ENCODE measurements at places on chromosomes 2 and 18.

GRCh38 chr18:57747809-57748680, 55.1 kb downstream of the ATP8B1 start:
- DNase-seq, result no peak

GRCh38 chr2:9751831-9752230, 91.4 kb upstream of the TAF1B start:
- no peak for DNase-seq

DNA sequence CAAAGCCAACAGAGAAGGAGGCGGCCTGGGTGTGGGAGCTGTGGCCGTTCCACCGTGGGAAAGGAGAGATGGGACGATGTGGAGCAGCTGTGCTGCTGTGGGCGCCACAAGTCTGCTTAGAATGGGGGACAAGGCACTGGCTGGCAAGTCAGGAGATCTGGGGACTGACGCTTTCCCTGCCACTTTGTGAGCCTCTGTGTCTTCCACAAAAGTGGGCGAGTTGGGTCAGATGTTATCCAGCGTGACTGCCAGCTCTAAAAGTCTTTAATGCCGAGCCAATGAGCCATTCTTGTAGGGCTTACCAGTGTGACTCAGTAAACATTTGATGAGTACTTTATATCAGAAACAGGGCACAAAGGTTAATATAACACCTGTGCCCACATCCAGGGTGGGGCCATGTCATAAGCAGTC, 113.6 kb upstream of the MGAT5 start:
- no peak for DNase-seq

- DNase-seq, result no peak
These were observed 21.7 kb downstream of the KCTD18 start for GRCh38 chr2:200488169-200488568.

GRCh38 chr2:8009010-8009597, 672.8 kb upstream of the ID2 start:
- no peak for DNase-seq

- DNase-seq, result no peak
These were observed 271.3 kb upstream of the STON1 start for GRCh38 chr2:48258481-48259149.

GRCh38 chr2:43059183-43059897, 167.1 kb downstream of the ZFP36L2 start:
- DNase-seq, result peak; percentile 59

- no peak for DNase-seq
These were observed 193.1 kb upstream of the TMEM200C start for GRCh38 chr18:6088432-6088831.

DNA sequence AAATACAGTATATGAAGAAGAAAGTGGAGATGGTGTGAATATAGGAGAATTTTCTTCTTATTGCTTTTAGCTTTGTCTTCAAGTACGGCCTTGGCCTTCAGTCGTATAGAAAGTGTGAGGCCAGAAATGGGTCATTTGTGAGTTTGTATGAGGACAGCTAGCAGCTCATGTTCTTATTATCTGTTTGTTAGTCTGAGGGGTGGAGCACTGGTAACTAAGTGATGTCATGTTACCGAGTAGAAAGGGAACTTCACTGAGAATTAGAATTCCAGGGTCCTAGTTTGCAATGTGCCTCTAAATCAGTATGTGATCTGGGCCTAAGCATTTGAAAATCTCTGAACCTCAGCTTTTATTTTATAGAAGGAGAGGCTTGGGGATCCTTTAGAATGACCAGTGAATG, 588.6 kb downstream of the NRXN1 start:
- no peak for DNase-seq

GRCh38 chr18:11851806-11852337, 659 bp downstream of the CHMP1B start:
- DNase-seq, result peak; percentile 42

- no peak for DNase-seq
These were observed 619.6 kb downstream of the FBXO15 start for GRCh38 chr18:73528066-73528465.

DNA sequence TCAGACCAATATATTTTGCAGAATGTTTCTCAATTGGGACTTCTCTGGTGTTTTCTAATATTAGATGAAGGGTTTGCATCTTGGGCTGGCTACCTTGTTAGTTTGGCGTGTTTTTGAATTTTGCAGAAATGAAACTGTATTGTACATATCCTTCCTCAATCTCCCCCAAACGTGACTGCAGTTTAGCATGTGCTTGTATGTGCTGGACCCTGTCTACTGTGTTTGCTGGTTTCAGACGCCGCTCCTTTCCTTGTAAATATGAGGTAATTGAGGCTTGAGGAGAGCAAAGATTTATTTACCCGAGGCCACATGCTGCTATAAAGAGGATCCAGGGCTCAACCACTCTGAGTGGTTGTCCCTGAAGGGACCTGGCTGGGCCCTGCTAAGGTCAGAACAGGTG, 57.2 kb downstream of the NGEF start:
- no peak for DNase-seq

GRCh38 chr2:62505109-62505749, 766 bp downstream of the TMEM17 start:
- no peak for DNase-seq

DNA sequence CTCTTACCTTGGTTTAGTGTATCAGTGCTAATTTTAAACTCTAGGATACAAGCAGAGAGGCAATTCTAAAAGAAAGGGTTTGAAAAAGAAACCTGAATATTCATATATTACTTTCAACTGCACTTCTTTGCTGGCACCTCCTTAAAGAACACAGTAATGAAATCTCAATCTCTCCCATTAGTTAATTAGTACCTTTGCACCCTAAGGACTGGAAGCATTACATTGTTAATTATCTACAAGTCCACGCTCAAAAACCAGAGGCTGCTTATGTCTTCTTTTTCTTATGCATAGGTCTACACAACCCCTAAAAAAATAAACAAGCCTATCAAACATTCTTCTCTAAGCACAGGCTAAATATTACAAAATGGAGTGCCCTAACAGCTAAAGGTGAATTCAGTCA, 20.2 kb downstream of the EPHA4 start:
- DNase-seq, result no peak

- DNase-seq, result no peak
These were observed 38.7 kb downstream of the DDX1 start for GRCh38 chr2:15630121-15630977.

DNA sequence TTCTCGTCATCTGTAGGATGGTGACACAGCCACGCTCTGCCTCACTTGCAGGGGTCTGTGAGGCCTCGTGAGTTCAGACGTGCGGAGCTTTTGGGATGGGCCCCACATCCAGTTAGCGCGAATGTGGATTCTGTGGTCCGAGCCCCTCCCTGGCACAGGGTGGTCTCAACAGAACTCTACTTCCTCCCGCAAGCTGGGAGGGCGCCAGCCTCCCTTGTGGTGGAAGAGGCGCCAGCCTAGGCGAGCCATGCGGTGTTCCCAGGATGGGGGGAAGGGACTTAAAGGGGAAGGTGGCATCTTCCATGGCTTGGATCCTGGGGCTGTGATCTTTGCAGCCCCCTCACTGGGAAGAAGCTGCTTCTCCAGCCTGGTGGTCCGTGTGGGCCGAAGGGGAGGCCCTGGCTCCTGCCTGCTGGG, 1.4 kb downstream of the SNORC start:
- no peak for DNase-seq

DNA sequence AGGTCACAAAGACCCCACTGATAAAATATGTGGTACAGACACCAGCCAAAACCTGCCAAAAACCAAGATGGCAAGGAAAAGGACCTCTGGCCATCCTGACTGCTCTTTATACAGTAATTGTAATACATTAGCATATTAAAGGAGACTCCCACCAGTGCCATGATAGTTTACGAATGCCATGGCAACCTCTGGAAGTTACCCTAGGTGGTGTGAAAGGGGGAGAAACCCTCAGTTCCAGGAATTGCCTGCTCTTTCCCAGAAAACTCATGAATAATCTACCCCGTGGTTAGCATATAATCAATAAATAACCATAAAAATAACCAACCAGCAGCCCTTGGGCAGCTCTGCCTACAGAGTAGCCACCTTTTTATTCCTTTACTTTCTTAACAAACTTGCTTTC, 129.8 kb upstream of the EPB41L3 start:
- DNase-seq, result no peak

GRCh38 chr18:2338601-2339000, 232.7 kb downstream of the METTL4 start:
- no peak for DNase-seq

DNA sequence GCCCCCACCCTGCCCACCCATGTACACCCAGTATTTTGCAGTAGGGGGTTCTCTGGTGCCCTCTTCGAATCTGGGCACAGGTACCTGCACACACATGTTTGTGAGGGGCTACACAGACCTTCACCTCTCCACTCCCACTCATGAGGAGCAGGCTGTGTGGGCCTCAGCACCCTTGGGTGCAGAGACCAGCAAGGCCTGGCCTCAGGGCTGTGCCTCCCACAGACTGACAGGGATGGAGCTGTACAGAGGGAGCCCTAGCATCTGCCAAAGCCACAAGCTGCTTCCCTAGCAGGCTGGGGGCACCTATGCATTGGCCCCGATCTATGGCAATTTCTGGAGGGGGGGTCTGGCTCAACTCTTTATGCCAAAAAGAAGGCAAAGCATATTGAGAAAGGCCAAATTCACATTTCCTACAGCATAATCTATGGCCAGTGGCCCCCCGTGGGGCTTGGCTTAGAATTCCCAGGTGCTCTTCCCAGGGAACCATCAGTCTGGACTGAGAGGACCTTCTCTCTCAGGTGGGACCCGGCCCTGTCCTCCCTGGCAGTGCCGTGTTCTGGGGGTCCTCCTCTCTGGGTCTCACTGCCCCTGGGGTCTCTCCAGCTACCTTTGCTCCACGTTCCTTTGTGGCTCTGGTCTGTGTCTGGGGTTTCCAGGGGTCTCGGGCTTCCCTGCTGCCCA, 9.3 kb downstream of the PROC start:
- no peak for DNase-seq

GRCh38 chr18:53735526-53735925, 488.9 kb downstream of the MBD2 start:
- DNase-seq, result no peak

DNA sequence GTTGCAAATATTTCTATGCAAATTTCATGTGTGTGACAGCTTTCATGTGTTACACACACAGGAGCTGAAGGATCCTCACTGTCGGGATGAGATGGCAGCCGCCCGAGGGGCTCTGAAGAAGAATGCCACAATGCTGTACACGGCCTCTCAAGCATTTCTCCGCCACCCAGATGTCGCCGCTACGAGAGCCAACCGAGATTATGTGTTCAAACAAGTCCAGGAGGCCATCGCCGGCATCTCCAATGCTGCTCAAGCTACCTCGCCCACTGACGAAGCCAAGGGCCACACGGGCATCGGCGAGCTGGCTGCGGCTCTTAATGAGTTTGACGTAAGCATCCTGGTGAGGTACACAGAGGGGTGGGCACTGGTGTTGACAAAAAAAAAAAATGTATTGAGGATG, 361.2 kb downstream of the CTNNA2 start:
- no peak for DNase-seq

GRCh38 chr18:79857082-79857671, 59.4 kb downstream of the KCNG2 start:
- no peak for DNase-seq

Measured in CD4-positive, alpha-beta T cell treated with Interleukin-15 for 4 hours (primary cell).